WTC11 (cell line): ENCODE measurements at places on chromosomes 4 and X.
A peak's percentile ranks its signal among the peaks of the same experiment; 100 is the strongest.

GRCh38 chr4:15521442-15522039, 51.9 kb downstream of the CC2D2A start:
- no peak for DNase-seq

- no peak for DNase-seq
Measured at GRCh38 chrX:649166-649565, 18.6 kb downstream of the SHOX start.

DNA sequence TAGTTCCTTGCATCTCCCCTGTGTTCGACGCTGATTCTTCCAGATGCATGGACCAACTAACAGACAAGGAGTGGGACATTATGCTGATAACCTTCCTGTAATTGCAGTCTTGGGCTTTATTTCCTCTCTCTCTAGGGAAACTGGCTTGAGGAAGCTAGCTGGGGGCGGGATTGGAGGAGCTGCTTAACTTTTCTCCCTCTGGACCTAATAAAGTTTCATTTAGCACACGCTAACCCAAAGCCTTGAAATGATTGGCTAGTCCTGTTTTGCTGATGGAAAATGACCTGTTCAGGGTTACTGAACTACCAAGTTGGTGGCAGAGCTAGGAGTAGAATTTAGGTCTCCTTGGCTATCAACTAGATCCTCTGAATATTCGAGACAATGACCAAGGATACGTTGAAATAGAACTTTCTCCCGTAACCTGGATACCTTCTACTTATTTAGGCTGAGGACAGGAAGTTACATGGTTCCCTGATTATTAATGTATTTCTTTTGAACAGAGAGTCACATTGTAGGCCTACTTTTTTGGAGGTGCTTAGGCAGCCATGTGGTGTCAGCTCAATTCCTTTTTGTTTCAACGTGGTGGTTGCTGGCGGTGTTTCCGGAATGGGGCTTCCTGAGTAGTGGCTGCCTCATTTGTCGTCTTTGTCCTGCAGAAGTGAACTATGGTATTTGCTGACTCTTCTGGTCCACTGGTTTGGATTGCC, 2.0 kb downstream of the PGK1 start:
- DNase-seq = no peak

GRCh38 chr4:41976775-41977516, 4.6 kb upstream of the DCAF4L1 start:
- DNase-seq = no peak

DNA sequence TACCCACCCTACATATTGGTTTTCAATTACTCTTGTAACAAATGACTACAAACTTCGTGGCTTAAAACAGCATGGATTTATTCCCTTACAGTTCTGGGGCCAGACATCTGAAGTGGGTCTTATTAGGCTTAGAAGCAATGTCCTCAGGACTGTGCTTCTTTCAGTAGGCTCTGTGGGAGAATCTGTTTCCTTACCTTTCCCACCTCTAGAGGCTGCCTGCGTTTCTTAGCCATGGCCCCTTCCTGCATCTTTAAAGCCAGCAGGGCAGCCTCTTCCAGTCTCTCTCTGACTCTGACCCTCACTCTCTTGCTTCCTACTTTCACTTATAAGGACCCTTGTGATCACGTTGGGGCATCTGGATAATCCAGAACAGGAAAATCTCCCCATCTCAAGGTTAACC, 252.5 kb upstream of the PGRMC2 start:
- DNase-seq = no peak

DNA sequence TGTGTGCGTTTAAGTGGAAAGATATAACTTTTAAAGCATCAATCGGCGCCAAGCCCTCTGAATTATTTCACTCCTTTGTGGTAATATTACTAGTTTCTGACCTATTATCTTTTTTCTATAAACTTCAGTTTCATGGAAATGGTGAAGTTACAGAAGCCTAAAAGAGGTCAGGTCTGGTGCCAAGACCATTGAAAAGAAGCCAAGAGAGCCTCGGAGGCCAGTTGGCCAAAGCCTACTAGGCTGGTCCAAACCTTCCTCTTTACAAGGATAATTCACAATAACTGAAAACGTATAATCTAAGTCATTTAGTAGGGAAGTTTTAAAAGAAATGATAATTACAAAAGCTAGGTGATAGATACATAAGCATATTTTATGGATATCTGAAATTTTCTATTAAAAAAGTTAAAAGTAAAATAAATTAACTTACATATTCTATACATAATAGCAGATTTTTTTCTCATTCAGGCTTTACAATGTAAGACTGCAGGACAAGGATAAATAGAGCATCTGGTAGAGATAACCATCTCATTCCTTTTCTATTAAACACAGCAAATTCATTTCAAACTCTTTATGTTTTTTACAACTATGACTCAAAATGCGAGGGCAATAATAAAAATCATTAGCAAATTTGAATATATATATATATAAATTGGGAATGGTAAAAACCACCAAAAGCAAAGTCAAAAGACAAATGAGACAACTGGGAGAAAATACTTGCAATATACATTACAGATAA, 49.2 kb downstream of the WDFY3 start:
- no peak for DNase-seq

DNA sequence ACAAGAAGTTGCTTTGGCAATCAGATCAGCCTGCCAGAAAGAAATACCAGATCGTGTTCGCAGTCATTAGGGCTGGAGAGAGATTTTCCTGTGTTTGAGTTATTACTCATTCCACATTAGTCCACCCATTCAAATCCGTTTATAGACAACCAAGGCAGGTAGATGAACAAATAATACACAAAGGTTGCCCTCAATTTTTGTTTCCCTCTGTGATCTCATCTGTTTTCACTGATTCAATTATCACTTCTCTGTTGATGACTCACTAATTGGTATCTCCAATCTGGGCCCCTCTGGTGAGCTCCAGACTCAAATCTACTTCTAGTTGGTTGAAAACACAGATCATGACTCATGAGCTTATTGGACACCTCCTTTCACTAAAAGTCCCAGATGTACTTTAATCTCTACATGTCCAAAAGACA, 54.5 kb downstream of the CHM start:
- DNase-seq = no peak

- no peak for DNase-seq
Measured at GRCh38 chr4:149293046-149293649, 522.5 kb downstream of the IQCM start.

DNA sequence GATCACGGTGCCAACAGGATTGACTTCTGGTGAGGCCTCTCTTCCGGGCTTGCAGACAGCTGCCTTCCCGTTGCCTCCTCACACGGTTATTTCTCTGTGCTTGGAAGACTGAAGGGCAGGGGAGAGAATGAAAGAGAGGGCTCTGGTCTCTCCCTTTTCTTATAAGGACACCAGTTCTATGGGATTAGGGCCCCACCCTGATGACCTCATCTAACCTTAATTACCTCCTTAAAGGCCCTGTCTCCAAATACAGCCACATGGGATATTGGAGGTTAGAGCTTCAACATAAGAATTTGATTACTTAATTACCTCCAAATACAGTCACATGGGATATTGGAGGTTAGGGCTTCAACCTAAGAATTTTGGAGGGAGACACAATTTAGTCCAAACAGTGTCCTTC, 46.5 kb downstream of the EVC start:
- DNase-seq = no peak

DNA sequence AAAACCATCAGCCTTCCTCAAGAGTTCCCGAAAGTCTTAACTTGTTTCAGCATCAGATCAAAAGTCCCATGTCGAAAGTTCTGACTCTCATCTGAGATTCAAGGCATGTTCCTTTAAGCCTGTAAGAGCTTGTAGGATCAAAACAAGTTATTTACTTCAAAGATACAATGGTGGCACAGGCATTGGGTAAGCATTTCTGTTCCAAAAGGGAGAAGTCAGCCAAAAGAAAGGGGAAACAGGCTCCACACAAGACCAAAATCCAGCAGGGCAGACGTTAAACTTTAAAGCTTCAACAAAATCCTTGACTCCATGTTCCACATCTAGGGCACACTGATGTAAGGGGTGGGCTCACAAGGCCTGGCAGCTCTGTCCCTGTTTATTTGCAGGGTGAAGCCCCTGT, 91.7 kb downstream of the FHDC1 start:
- no peak for DNase-seq

- no peak for DNase-seq
Measured at GRCh38 chr4:171876636-171877035, 63.4 kb downstream of the GALNTL6 start.

DNA sequence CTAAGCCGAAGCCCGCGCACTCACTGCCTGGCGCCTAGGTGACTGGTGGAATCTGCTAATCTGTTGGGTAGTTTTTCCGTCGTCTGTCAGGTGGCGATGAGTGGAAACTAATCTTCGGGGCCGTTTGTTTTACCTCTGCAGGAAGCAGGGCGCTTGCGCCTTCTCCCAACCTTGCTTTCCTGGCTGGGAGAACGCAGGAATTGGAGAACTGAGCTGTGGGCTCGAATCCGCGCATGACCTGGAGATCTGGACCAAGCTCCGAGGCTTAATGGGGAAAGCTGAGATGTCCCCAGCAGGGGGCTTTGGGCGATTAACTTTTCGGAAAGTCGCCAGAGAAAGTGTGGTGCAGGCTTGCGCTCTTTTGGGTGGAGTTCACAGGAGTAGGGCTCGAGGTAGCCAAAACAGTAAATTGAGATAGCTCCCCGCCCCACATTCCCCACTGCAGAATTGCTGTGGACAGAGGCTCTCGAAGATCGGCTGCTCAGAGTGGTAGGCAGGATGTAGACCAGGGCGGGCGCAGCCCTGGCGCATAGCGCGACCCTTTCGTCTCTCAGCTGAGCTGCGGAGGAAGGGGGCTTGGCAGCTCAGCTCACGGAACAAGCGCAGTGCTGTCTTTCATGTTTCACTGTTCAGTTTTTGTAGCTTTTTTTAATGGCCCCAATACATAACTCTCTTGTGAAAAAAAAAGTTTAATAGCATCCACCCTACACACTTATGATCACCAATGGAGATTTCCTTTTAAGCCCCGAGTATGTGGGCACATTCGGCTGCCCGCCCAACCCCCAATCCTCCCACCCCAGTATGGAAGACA, 2.7 kb upstream of the FGF5 start:
- peak; percentile 47 for DNase-seq

DNA sequence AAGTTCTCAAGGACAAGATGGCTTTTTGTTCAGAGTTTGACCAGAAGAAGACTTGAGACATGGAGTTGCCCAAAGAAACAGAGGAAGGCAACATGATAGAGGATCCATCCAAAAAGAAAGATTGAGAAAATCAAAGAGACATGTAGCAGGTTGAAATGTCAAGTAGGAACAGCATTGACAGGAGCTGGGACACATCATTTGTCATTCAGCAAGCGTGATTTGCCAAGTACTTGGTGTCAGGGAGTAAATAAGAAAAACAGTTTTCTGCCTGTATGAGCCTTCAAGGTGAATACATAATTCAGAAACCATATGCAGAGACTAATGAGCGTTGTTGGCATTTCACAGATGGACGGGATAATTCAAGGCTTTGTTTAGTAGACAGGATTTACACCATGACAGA, 11.2 kb downstream of the SMIM31 start:
- DNase-seq = no peak

DNA sequence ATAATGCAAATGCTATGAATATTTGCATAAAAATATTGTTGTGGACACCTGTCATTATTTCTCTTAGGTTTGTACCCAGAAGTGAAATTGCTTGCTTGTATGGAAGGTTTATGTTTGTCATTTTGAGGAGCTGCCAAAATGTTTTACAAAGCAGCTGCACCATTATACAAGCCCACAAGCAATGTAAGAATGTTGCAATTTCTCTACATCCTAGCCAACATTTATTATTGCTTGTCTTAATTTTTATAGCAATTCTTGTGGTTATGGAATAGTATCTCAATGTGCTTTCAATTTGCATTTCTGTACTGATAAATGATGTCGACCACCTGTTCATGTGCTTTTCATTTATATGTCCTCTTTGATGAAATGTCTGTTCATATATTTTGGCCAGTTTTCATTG, 18.7 kb upstream of the RBMX start:
- no peak for DNase-seq

DNA sequence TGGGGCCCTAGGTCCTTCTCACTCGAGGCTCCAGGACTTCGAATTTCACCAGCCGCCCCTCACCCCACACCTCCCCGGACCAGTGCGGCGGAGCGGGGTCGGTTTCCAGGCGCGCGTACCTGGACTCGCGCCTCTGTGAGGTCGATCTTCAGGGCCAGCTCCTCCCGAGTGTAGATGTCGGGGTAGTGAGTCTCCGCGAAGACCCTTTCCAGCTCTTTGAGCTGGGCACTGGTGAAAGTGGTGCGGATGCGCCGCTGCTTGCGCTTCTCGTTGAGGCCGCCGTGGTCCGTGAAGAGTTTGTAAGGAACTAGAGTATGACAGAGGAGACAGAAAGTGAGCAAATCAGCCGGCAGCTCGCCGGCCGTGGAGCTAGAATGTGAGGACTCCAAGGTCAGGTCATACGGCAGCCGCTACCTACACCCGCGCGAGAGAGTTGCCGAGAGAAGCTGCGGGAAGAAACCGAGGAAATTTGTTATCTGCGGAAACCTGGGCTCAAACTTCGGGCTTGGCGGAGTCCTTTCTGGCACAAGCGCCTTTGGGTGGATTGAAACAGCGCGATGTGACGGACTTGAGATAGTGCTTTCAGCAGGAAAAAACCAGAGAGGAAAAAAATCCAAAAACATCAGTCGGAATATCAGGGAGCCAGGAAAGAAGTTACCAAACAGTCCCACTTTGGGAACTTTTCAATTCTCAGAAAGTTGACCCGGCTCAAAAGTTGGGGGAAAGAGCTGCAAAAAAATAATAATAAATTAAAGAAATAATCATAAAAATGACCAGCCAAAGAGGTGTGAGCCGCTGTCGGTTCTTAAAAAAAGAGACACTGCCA, 1.1 kb downstream of the PHOX2B start:
- peak; percentile 33 for DNase-seq

- no peak for DNase-seq
Measured at GRCh38 chrX:111483135-111483534, 28.3 kb upstream of the SERTM2 start.

DNA sequence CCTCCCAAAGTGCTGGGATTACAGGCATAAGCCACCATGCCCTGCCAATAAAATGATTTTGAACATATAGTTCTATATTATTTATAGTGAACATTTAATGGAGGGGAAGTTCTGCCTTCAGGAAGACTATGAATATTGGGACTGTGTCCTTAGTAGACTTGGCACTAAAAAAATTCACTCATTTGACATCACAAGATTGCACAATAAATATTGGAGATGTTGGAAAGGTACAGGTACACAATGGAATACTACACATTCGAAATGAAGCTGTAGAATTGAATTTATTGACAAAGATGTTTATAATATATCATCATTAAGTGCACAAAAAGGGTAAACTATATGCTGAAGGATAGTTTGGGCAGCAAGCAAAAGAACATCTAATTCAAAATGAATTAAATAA, 13.0 kb upstream of the TMPRSS11E start:
- no peak for DNase-seq

GRCh38 chr4:111022758-111023157, 399.9 kb upstream of the PITX2 start:
- no peak for DNase-seq

DNA sequence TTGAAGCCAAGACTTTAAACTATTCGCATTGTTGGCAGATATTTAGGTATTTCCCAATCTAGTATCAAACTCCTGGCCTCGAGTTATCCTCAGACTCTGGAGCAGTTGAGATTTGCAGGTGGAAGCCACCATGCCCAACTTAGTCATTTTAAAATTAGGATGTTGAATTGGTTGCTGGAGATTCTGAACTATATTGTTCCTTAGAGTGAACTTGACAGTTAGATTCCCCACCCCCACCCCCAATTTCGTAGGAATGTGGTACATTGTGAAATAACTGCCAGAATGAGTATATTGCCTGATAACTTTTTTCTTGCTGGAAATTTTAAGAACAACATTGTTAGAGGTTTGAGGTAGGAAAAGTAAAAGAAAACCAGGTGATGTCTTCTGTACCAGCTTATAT, 2.3 kb downstream of the NOCT start:
- no peak for DNase-seq

GRCh38 chr4:184329659-184330400, 112.2 kb upstream of the ENPP6 start:
- no peak for DNase-seq
